CD4-positive, alpha-beta T cell treated with Interleukin-15 for 4 hours (primary cell): ENCODE measurements at places on chromosomes 5 and 9.

- DNase-seq, result no peak
These were observed 2.9 kb downstream of the SEMA6A start for GRCh38 chr5:116571568-116572349.

DNA sequence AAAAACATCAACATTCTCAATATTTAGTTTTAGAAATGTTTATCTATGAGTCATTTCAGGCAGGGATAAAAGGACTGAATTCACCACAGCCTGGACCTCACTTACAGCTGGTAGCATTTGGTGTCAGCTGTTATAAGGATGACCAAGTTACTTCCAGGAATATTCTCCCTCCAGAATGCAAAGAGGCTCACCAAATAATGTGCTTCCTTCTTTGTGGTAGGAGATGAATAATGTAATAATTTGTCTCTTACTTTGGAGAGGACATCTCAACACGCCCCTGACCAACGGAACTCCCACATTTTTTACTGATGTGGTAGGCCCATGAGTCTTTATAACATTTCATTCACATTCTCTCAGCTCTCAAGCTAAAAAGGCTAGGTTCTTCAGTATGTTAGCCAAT is 825.9 kb upstream of the GRAMD2B start:
- DNase-seq, result no peak

DNA sequence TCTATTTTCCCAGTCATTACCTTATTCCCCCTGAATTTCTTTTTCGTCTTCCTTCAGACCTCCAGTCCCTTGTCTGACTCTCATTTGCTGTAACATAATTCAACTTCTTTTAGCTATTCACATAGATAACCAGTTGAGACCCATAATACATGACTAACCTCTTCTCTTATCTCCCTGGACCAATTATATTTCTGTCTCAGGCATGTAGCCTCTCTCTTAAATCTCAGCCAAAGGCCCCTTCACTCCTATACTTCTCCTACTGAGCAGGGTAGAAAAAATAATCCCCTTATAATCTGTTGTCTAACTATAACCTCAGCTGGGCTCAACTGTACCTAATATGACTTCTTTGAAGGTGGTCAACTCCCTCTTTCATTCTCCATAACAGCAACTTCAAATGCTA is 20.9 kb downstream of the RANBP6 start:
- no peak for DNase-seq

DNA sequence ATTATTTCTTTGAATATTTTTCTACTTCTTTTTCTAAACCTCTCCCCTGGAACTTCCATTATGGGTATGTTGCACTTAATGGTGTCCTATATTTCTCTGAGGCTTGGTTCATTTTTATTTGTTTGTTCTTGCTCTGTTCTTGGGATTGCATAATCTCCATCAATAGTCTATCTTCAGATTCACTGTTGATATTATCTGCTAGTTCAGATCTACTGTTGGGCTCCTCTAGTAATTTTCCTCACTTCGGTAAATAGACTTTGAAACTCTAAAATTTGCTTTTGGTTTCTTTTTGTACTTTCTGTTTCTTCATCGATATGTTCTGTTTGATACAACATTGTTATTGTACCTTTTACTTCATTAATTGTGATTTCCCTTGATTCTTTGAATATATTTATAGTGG is 76.3 kb downstream of the MTREX start:
- no peak for DNase-seq

- DNase-seq, result peak; percentile 77
These were observed 99.0 kb downstream of the GTF3C4 start for GRCh38 chr9:132768932-132769905.

DNA sequence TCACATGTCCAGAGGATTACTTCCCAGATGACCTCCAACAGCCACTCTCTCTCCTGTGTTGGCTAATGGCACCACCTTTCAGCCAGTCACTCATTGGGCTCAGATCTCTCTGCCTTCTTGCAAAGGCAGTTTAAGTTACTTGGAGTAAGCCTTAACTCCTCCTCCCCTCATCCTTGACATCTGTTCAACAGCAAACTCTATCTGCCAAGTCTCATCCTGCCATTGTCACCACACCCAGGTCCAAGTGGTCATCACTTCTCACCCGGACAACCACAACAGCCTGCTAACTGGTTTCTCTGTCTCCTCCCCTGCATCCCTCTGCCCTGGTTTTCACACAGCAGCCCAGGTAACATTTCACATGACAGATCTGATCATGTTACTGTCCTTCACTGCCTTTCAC is 58.5 kb downstream of the DCP2 start:
- no peak for DNase-seq

DNA sequence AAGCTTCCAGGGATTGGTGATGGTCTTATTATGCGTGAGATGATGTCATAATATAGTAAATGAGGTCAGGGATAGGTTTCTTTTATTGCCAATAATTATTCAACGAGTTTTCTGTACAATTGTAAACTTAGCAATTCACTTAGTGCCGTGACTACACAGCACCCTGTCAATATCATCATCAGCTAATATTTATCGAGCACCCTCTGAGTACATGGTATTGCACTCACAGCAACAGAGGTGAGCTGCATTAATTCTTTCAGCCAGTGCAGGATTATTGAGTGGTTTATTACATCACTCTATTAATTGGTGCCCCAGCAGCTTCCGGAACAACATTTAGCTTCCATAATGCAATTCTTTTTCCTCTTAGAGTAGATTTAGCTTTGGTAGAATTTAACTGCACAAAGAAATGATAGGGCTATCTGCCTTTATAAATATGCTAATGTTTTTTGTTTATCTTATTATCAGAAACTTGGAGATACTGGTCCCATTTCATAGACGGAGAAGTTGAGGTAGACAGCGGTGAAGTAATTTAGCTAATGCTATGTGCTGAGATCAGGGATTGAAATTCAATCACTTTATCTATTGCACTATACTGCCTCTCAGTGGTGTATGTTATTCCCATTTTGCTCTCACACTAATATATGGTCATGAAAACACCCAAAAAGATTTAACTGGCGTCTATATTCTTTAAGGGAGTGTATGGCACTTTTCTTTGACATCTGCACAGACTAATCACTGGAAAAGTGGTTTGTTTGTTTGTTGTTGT is 726.1 kb upstream of the WWC1 start:
- no peak for DNase-seq

- DNase-seq, result no peak
These were observed 26.9 kb downstream of the INVS start for GRCh38 chr9:100125910-100126309.

- no peak for DNase-seq
These were observed 56.0 kb upstream of the RAI14 start for GRCh38 chr5:34600118-34600493.

DNA sequence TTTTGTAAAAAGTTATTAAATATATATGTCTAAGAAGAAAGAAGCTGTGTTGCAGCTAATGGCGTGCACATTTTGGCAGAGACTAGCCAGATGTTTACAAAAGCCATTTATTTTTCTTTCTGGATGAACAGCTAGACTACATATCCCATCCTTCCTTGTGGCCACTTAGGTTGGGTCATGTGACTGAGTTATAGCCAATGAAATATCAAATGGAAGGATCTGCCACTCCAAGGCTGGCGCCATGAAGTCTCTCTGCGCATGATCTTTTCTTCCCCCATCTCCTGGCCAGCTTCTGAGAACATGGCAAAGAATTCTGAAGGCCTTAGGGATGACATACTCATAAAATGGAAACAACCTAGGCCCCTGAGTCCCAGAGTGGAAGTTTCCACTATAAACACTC is 244.2 kb upstream of the DAB2 start:
- no peak for DNase-seq

DNA sequence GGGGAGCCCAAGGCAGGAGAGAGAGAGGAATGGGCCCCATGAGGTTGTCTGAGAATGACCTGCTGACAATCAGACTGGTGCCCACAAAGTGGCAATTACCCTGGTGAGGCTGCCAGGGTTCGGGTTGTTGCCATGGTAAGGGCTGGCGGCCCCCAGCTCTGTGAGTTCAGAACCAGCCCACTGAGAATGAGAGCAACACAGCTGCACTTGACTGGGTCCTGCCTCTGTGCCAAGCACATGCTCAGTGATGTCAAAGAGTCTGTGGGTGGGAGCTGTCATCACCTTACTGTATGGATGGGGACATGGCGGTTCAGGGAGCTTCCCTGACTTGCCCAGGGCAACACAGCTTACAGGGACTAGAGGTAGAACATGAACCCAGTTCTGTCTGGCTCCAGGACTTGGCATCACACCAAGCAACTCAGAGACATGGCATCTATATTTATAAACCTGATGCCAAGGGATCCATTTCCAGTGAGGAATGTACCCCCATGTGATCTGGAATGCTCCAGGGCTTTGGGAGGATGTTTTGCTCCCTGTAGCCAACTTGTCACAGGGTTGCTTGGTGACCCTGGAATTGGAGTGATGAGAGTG is 38.2 kb upstream of the TEX48 start:
- DNase-seq, result no peak

DNA sequence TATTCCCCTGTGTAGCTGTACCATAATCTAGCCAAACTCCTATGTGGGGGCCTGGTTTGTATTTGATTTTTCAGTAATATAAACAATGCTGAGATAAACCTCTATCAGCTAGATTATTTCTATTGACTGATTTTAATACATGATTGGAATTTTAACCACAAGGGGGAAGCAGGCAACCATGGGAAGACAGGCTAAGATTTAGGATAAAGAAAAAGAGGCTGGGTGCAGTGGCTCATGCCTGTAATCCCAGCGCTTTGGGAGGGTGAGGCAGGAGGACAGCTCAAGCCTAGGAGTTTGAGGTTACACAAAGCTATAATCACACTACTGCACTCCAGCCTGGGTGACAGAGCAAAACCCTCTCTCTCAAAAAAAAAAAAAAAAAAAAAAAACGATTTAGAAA is 18.1 kb upstream of the GPX3 start:
- DNase-seq, result no peak

DNA sequence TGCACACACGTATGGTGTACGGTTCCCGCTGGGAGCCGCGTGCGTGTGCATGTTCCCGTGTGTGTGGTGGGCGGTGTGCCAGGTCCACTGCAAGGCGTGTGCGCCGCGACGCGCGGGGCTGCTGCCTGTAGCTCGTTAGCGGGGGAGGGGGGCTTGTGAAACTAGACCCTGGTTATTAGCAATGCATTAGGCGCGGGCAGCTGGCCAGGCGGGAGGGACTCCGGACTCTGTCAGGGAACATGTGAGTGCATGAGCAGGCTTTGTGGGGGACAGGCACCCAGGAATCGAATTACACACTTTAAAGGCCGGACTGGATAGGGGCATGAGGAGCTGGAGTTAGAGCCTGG is 32.2 kb upstream of the ENHO start:
- no peak for DNase-seq

DNA sequence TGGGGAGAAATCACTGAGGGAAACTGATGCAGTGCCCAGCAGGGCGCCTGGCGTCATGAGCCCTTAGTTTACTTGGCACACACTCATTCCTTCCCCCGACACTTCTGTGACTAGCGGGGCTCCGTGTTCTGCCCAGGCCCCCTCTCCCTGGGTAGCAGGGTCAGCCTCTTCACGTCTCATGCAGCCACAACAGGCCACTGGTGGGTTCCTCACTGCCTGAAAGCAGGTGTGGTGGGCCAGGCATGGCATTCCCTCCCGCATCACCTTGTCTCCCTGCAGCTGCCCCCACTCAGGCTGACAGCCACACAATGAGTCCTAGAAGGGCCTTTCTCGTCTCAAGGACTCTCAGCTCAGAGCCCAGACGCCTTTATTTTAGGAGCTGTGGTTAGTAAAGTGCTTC is 51.1 kb upstream of the CPLX2 start:
- DNase-seq, result no peak

- DNase-seq, result no peak
These were observed 83.9 kb downstream of the TRPM3 start for GRCh38 chr9:71037521-71037920.

- no peak for DNase-seq
These were observed 2148.9 kb upstream of the ACO1 start for GRCh38 chr9:30235564-30235963.

DNA sequence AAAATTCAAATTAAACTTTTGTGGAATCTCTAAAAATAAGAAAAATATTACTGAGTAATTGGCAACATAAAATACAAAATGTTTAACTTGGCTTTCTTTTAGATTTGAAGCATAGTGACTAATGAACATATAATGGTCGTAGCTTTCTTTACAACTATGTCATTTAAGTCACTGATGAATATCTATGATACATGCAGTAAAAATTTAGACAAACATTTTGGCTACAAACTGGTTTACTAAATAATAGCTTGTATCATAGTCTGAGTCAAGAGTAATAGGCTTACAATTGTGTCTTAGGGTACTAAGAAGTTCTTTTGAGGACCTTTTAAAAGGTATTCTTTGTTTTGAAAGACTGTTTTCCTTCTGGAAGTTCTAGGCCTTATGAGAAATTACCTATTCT is 2.0 kb upstream of the APC start:
- no peak for DNase-seq

DNA sequence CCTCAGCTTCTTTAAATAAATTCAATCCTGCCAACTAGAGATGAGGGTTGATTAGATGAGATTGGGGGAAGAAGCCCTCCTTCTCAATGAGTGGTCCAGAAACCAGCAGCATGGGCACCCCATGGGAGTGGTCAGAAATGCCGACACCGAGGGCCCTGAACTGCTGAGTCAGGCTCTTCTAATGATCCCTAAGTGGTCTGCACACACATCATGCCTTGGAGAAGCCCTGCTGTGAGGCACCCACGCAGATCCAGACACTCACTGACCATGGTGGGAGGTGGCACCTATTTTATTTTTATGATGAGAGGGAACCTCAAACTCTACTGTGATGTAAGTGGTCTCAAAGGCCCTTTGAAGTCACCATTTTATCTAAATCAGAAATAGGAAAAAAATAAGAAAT is 72.3 kb upstream of the BOD1 start:
- DNase-seq, result no peak

- no peak for DNase-seq
These were observed 75.1 kb upstream of the PANK3 start for GRCh38 chr5:168654211-168654721.

GRCh38 chr5:163564321-163564938 is 59.0 kb downstream of the MAT2B start:
- DNase-seq, result peak; percentile 74

GRCh38 chr5:51385216-51385615 is 2.0 kb downstream of the ISL1 start:
- DNase-seq, result no peak

DNA sequence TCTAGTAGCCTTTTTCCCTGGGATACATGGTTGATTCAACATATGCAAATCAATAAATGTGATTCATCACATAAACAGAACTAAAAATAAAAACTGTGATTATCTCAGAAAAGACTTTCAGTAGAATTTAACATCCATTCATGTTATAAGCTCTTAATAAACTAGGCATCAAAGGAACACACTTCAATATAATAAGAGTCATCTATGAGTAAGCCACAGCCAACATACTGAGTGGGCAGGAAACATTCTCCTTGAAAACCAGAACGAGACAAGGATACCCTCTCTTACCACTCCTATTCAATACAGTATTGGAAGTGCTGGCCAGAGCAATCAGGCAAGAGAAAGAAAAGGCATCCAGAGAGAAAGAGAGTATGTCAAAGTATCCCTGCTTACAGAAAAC is 239.9 kb downstream of the ATPSCKMT start:
- no peak for DNase-seq

- no peak for DNase-seq
These were observed 1.9 kb downstream of the VLDLR start for GRCh38 chr9:2623288-2624050.
